Progenitor cell of endocrine pancreas (in vitro differentiated cells): ENCODE measurements at places on chromosomes 1 and 21. TPM values are rescaled to one million over a fixed set of nuclear protein-coding genes. Genes with fewer than 3 reads are reported as not detected.

- no peak for DNase-seq
Observed at GRCh38 chr1:47991187-47991586, 6.0 kb downstream of the TRABD2B start.

DNA sequence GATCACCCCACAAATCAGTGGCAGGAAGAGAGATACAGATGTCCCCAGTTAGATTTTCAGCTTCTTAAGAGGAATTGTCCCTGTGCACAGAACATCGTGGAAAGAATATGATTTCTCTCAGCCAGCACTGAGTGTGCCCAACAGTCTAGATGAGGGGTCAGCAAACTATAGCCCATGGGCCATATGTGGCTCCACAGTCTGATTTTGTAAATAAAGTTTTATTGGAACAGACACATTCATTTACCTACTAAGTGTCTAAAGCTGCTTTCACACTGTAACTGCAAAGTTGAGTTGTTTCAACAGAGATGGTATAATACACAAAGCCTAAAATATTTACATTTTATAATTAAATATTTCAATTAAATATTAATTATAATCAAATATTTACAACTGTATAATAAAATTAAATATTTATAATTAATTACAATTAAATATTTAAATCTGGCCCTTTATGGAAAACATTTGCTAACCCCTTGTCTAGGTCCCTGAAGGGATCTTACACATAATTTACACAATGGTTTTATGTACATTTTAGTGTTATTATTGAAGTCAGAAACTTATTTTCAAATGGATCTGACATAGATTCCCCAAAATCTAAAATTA, 407.6 kb downstream of the PTPRU start:
- no peak for DNase-seq

DNA sequence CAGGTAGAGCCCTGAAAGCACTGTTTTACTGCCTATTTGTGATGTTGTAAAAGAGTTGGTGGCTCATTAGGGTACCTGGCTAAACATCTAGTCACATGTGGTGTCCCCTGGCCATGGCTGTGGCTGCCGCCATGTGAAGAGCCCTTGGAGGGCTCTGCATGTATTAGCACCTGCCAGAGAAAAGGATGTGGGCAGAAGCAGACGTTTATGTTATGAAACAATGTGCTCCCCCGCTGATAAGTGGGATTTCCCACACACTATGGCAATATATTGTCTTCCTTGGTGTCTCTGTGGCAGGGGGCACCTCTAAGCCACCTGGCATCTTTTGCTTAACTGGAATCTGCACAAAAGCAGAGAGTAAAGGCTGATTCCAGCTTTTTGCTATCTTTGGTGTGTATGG, 9.6 kb downstream of the TENT5C start:
- no peak for DNase-seq

GRCh38 chr1:1594602-1595260, 5.2 kb downstream of the FNDC10 start:
- no peak for DNase-seq

- no peak for DNase-seq
Observed at GRCh38 chr1:1406101-1406820, 832 bp downstream of the MRPL20 start.

DNA sequence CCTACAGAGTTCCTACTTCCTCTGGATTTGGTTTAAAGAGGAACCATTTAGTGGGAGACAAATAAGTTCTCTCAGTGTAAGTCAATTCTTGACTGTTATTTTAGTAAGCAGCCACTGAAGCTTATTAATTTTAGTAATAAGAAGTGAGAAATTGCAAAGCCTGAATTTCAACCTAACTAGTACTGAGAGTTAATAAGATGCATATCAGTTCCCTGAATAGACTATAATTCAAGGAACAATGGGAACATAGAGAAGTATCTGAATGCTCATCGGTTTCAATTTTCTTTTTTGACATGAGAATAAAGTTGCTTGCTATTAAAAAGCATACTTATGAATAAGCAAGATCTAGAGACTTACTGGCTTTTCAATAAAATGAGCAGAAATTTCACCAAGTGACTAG, 8.0 kb upstream of the PPT1 start:
- DNase-seq = no peak

Gene MPZL1
- 127 and 133 TPM in 2 replicates for total RNA-seq

Gene HMCN1
- 3.4 and 5.6 TPM in 2 replicates for total RNA-seq
